ENCODE measurements at places on chromosomes 3 and 15.

DNA sequence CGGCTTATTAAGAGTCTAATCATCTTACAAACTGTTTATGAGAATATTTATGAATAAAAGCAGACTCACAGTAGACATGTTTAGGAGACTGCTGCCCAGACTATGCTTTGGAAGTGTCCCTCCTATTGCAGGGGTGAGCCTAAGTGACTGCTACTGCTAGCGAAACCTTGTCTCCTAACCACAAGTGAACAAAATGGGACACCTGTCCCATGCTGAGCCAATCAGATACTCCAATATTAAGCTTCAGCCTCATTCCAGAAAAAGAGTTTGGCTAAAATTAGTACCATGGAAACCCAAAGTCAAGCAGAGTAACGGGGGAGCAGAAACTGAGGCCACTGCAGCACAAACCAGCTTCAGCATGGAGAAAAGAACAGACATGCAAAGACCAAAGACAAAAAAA lies 4.6 kb downstream of the DENND6A start:
- DNase-seq = no peak

GRCh38 chr3:21783839-21784238 lies 32.8 kb upstream of the ZNF385D start:
- DNase-seq = no peak

DNA sequence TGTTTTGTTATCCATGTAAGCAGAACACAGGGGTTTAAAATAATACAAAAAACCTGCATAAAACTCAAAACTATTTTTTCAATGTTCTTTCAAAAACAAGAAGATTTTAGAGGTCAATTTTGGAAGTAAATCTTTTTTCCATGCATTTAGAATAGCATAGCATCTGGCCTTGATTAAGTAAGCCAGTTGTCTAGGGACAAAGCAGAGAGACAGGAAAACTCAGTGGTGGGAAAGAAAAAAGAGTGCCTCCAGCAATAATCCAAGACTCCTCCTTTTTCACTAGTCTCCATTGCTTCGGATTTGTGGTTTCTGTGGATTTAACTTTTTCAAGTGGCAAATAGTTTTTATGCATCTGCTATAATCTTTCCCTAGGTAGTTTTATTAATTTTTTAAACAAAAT lies 88.9 kb downstream of the SUCNR1 start:
- DNase-seq = no peak

DNA sequence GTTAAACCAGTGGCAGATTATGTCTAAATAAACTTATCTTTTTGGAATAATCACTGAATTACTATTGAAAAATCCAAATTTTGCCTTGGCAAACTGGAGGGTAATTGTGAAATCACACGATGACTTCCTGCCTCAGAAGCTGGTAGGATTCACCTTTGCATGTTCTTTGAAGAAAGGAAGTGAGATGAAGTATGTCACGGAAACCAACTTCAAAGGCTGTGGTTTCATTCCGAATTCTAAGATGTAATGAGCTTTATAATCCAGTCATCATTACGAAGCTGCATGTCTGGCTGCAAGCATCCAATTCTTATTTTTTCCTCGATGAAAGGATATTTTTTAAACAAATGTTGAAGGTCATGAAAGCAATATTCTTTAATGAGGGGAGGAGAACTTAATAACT lies 15.0 kb upstream of the ZBED2 start:
- no peak for DNase-seq

- no peak for DNase-seq
These were observed 162.8 kb upstream of the ZNF385D start for GRCh38 chr3:21913791-21914190.

GRCh38 chr3:96991800-96992365 lies 177.5 kb downstream of the EPHA6 start:
- DNase-seq = no peak

GRCh38 chr3:54653456-54654195 lies 274.2 kb downstream of the LRTM1 start:
- DNase-seq = no peak

DNA sequence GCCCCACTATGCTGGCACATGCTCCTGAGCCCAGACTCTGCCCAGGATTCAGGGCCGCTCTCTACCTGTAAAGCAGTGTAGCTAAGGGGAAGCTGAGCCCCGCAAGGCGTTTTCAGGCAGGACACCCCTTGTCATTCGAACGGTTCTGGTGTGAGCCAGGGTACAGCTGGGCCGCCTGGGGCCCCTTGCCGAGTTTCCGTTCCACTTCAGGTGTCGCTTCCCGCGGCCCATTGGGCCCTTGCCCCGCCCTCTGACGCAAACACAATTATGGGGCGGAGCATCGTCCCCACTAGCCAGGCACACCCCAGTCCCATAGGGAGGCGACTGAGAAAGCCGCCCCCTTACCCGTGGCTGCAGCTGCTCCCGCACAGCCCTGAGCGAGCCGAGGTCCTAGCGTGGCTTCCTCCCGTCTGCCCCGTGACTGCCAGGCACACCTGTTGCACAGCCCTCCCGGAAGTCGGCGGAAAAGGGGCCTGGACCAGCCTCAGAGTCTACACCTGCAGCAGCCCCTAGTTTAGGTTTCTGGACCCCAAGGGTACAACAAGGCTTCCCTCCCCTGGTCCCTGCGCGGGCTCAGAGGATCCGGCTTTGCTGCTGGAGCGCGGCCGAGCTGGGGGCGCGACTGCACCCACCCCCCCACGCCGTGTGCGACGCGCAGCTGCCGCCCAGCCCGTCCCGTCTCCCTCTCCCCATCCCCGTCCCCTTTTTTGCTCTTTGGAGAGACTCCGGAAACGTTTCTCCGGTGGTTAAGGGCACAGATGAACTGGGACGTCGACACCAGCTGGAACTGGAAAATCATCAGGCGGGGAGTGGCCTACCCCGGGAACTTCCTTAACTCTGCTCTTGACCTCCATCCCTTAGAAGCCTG lies at the start of gene PLSCR2:
Gene PLSCR2, minus strand, starts transcription at position 412 of the 868 bp plus-strand sequence. CDS start 9,657 bp downstream, outside the sequence.
- DNase-seq = no peak

All from DMS79 (cell line).